8988T (cell line): ENCODE measurements at places on chromosomes 7 and 10.
A peak's percentile ranks its signal among the peaks of the same experiment; 100 is the strongest.

DNA sequence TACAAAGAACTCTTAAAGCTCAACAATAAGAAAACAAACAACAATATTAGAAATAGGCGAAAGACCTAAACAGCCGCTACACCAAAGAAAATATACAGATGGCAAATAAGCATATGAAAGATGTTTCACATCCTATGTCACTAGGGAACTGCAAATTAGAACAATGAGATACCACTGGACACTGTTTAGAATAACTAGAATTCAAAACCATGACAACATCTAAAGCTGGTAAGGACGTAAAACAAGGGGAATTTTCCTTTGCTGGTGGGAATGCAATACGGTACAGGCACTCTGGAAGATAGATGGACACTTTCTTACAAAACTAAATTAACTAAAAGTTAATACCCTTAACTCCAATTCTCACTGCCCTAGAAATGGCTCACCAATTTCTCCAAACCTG lies 44.5 kb downstream of the THSD7A start:
- no peak for DNase-seq

DNA sequence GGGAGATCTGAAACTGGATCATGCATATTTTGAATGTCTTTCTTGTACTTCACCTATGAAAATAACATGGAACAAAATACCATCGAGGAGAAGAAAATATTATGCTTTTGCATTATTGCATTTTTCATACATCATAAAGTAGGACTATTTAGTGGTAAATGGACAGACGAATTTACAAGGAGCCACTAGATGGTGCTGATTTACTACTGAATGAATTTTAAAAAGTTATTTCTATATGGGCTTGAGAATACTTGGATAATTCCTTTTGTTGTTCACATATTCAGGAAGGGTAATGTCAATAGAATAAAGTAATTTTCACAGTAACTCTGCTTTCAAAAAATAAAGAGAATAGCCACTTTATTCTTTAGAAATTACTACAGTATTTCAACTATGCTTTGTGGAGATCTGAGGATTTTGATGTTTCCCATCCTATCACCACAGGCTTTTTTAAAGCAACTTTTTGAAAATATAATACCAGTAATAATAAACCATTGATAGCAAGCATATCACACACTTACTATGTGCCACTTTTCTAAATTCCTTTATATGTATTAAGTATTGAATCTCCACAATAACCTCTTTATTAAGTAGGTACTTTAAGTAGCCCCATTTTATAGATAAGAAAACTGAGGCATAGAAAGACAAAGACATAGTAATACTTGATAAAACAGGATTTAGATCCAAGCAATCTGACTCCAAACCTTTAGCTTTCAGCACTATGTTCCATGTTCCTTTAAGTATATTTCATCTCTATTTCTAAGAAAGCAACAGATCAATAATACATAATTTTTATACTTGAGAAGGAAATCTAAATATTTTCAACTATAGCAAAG lies 38.6 kb downstream of the NEBL start:
- DNase-seq: no peak

GRCh38 chr7:148058092-148058491 lies 532.5 kb upstream of the C7orf33 start:
- DNase-seq: no peak

- DNase-seq: no peak
These were observed 1570.6 kb upstream of the LRRTM3 start for GRCh38 chr10:65355141-65355680.

DNA sequence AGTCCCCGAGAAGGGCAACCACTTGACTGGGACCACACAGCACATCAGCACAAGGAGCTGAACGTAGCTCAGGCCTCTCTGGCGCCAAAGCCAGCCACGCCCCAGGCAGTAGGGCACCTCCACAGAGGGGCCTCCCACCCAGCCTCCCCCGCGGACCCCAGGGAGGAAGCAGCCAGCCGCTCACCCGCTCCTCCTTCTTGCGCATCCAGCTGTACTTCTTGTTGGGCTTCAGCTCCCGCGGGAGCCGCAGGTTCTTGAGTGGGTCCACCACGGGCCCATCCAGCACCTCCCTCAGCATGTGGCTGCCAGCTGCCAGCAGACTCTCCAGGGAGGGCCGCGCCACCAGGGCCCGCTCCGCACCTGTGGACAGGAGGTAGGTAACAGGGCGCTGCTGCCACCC lies 61.2 kb downstream of the TNRC18 start:
- DNase-seq: no peak

DNA sequence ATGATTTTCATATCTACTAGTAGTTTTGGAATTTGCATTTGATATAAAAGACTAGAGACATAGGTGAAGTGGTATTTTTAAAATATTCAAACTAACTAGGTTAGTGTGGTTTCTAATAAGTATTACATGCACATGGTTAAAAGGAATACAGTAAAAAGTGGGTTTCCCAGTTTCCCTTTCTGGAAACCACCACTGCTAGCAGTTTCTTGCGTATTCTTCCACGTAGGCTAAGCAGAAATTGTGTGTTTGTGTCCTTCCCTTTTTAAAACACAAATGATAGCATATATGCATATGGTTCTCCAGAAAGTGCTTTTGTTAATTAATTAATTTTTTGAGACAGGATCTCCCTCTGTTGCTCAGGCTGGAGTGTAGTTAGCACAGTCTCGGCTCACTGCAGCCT lies 15.4 kb downstream of the NRF1 start:
- no peak for DNase-seq

- DNase-seq: no peak
These were observed 6.6 kb downstream of the ADRA2A start for GRCh38 chr10:111083222-111084095.

DNA sequence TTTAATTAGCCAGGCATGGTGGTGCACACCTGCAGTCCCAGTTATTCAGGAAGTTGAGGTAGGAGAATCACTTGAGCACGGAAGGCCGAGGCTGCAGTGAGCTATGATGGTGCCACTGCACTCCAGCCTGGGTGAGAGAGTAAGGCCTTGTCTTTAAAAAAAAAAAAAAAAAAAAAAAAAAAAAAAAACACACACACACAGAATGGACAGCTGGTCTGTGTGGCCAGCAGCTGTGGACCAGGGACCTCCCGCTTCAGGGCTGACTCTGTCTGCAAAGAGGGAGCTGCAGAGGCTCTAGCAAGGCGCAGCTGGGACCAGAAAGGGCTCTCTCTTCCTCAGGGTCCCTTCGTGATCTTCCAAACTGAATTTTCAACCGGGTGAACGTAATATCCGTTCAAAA lies 53.6 kb upstream of the DNAAF5 start:
- no peak for DNase-seq

- DNase-seq: no peak
These were observed 6.9 kb downstream of the PFKP start for GRCh38 chr10:3074145-3074665.

GRCh38 chr7:36742911-36743775 lies 18.8 kb upstream of the AOAH start:
- DNase-seq: no peak

GRCh38 chr7:13800694-13801448 lies 188.6 kb downstream of the ETV1 start:
- no peak for DNase-seq

GRCh38 chr10:34524369-34525091 lies 290.6 kb downstream of the PARD3 start:
- DNase-seq: no peak

DNA sequence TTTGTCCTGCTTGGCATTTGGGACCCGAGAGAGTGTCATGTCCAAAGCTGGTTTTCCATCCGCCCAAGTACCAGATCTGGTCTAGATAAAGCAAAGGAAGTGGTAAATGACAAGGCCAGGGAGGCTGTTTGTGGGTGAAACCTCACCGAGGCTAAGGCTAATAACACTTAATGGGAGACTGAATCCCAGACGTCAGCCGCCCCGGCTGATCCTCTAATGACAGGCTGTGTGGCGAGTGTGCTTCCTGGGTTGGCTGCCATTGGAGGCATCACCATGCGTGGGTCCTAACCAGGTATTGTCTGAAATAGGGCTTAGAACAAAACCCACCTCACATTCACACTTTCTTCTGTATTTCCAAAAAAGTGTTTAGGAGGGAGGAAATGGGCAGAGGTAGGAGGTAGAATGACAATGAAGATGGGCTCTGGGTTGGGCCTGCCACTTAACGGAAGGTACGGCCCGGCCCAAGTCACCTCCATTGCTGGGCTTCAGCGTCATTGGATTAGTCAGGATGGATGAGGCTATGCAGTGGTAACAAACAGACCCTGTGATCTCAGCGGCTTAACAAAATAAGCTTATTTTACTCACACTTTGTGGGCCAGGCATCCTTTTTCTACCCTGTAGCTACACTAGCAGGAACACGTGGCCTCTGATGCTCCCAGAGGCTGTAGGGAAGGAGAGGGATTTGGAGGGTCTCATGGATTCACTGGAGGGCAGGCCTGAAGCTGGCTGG lies 59.7 kb downstream of the PROSER2 start:
- DNase-seq: no peak

- DNase-seq: no peak
These were observed 1.8 kb upstream of the IGF2BP3 start for GRCh38 chr7:23472046-23472445.

DNA sequence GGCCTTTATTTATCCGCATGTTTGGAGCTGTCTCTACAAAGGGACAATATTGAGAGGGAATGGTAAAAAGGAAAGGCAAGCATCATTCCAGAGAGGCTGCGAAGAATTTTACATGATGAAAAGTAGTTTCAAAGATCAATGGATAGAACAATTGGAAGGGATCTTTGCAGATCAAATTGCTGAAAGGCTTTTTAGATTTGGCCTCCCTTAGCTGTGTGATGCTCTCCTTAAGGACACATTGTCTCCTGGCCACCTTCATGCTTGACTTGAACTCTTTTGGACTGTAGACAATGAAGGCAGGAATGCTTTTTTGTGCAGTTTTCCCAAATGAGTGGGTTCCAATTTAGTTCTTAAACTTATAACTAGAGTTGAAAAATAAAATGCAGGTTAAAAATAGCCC lies 344.7 kb downstream of the ARL4A start:
- no peak for DNase-seq

DNA sequence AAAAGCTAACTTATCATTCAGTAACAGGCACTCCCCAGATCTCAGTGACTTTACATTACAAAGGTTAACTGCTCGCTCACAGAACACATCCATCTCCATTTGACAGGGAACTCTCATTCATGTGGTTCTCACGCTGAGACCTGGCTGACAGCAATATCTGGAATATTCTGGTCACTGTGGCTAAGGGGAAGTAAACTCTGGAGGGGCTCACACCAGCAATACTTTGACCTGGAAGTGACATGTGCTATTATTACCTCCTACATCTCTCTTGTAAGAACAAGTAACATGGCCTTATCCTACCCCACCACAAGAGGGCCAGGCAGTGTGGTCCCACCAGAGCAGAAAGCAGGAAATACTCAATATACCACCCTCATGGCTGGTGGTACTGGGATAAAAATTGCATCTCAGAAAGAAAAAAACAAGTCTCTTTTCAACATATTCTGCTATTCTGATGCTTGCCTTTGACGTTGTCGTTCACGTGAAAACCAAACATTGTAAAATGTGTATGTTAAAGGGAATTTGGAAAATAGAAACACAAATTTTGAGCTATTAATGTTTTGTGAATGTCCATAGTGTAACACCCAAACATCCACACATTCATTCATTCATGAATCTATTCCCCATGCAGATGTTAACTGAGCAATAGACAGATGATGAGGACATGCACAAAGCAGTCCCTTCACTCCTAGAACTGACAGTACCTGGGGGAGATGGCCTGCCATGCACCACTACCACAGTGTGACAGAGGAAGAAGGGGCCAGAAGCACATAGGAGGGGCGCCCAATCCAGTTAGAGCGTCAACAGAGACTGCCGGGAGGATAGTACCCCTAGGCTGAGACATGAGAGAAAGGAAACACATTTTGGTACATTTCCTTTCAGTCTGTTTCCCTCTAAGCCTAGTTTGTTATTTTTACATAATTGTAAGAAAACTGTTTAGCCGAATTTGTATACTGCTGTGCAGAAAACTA lies 166.0 kb upstream of the SP4 start:
- DNase-seq: no peak

DNA sequence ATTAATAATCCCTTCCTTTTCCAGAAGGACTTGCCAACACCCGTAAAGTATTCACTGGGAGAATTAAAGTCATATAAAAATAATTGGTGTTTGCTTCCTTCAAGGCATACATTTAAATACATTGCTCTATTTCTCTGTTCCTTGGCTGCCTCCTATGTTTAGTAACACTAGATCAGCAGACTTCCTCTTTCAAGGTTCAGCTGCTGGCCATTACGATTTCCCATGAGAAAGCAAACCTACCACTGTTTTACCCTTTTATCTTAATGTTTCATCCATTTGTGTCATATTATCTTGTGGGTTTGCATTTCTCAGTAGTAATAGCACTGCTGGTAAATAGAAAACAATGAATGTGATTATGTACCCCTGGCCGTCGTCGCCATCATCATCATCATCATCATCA lies 313.8 kb upstream of the BMPER start:
- no peak for DNase-seq

DNA sequence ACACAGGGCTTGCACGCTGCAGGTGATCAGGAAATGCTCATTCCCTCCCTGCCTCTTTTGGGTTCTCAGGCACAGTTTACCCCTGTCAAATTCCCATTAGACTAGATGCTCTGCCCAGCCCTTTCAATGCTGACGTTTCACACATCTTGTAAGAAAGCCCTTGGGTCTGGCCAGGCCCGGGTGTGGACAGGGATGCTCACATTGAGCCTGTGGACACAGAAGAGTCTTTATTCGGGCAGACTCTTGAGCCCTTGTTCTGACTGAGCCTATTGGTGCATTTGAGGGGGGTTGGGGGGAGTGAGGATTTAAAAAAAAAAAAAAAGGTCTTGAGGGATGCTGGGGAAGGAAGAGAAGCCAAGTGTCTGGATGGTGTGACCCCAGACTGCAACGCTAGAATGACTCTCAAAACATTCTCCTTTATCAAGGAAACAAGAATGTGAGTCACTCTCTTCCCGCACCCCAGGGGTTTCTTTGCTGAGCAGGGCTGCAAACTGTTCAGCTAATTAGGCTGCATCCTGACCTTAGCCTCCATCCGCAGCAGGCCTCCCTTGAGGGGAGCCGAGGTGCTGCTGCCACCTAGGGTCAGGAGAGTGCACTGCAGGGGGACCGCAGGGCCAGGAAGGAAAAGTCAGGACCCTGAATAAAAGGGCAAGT lies 53.6 kb upstream of the TMEM72 start:
- peak; percentile 65 for DNase-seq

GRCh38 chr10:86367152-86367951 lies 757 bp upstream of the GRID1 start:
- no peak for DNase-seq

DNA sequence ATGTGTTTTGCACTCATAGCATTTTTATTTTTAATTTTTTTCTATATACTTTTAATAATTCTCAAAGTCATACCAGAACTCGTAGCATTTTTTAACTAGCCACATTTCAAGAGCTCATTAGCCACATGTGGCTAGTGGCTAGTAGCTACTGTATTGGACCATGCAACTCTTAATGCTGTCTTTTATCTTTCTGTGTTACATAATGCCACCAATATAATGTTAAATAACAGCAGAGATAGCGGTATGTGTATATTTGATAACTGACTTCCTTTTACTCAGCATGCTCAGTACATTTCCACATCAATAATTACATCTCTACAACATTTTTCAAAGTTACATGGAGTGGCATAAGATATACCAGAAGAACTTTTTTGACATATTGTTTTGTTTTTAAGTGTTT lies 91.4 kb downstream of the CDK13 start:
- DNase-seq: no peak

- DNase-seq: no peak
These were observed 175.7 kb upstream of the MEOX2 start for GRCh38 chr7:15862016-15862780.

- no peak for DNase-seq
These were observed 139.2 kb upstream of the PTER start for GRCh38 chr10:16297642-16298041.

GRCh38 chr7:127776776-127777386 lies 124.9 kb downstream of the SND1 start:
- DNase-seq: no peak
